ENCODE measurements at places on chromosomes 7 and 10.

- no peak for DNase-seq
Measured at GRCh38 chr10:12360461-12360860, 11.1 kb downstream of the CAMK1D start.

- DNase-seq: no peak
Measured at GRCh38 chr7:28237363-28237762, 56.8 kb upstream of the JAZF1 start.

DNA sequence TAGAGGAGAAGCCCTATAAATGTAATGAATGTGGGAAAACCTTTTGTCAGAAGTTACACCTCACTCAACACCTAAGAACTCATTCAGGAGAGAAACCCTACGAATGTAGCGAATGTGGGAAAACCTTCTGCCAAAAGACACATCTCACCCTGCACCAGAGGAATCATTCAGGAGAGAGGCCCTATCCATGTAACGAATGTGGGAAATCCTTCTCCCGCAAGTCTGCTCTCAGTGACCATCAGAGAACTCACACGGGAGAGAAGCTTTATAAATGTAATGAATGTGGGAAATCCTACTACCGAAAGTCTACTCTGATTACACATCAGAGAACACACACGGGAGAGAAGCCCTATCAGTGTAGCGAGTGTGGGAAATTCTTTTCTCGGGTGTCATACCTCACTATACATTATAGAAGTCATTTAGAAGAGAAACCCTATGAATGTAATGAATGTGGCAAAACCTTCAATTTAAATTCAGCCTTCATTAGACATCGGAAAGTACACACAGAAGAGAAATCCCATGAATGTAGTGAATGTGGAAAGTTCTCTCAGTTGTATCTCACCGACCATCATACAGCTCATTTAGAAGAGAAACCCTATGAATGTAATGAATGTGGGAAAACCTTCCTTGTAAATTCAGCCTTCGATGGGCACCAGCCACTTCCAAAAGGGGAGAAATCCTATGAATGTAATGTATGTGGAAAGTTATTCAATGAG is 18.9 kb downstream of the RBAK start:
- DNase-seq: no peak

DNA sequence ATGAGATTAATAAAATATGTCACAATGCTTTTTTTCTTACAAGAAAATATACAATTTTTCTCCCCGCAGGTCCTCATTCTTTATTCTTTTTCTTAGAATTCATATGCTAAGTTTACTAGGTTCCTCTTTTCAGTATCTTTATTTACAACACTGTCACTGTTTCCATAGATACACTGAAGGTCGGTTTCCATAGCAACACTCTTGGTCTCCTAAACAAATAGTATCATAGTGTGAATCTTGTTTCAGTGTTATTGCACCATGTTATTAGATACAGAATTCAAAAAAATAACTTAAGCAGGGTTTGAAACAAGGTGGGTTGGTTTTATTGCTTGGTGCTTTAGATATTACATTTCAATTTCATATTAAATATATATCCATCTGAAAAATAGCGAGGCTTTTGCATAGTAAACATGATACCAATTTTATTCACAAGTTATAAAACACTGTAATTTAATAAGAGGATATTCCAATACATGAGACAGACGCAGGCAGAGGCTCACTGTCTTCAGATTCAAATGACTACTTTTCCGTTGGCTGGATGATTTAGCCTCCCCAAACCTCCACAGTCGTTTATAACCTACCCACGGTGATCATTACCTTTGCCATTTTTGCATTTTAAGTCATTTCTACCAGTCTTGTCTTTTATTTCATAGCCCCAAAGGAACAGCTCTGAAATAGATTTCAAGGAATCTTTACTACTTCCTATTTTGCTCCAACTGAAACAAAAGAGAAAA is 88.9 kb upstream of the KLF6 start:
- no peak for DNase-seq

DNA sequence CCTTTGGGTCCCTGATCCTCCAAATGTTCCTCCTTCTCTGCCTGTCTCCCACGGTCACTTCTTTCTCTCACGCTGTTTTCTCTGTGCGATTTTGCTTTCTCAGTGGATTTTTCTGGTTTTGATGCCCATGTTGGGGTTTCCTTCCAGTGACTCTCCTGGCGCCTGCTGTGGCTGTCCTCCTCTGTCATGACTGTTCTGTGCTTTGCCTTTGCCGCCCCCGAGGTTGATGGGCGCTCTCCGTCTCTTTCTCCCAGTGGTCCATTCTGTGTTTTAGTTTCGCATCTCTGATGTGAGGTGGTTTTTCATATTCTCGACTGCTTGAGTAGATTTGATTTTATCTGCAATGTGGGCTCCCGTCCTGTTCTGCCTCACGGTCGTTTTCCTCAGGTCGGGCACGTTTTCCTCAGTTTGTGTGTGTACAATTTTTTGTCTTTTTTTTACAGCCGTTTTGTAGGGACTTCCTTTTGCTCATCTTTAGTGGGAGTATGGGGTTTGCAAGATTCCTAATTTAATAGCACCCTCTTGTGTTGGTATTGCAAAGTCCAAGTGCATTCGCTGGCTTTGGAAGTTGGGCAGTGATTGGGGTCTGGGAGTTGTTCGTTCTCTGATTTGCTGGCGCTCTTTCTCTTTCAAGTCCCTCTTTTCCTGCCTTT is 100.0 kb downstream of the INPP5A start:
- no peak for DNase-seq

Data from activated T-helper 9 cell treated with anti-CD3 and anti-CD28 coated beads, Interleukin-2, amount 50 U/mL, for 16 hours (primary cell).